Right renal cortex interstitium (tissue), 3 donors: ENCODE measurements at places on chromosomes 2 and 18. TPM values are rescaled to one million over a fixed set of nuclear protein-coding genes. Genes with fewer than 3 reads are reported as not detected.

DNA sequence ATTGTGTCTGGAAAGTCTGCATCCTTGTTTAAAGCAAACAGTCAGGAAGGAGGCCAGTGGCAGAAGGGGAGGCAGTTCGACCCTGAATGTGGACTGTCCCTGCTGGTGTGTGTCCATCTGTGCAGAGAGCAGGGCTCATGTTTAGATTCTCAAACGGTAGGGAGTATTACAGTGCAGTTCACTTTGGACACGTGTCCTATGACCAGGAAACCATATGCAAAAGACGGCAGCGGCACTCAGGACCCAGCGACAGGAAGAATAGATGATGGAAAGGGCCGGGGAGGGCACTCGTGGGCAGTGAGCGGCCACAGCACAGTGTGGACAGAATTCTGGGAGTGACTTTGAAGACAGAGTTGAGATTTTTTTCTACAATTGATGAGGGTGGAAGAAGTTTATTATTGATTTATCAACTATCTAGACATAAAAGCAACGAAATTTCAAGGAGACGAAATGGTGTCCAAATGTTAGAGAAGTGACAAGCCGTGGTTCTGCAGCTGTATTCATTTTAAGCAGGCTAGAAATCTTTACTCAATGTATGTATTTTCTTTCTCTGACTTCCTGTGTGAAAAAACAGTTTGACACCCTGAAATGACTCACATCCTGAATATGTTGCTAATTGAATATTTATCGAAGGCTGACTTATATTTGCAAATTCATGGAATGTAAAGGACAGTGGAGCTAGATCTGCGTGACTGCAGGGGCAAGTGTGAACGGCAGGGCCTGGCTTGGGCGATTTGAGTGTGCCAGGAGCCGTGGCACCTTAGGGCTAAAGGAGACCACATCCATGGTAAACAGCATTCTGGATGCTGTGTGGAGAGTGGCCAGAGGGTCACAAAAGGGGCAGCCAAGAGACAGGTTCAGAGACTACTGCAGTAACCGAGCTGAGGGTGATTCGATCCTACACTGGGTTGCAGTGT is 214.2 kb downstream of the PTGR3 start:
- DNase-seq, result no peak

DNA sequence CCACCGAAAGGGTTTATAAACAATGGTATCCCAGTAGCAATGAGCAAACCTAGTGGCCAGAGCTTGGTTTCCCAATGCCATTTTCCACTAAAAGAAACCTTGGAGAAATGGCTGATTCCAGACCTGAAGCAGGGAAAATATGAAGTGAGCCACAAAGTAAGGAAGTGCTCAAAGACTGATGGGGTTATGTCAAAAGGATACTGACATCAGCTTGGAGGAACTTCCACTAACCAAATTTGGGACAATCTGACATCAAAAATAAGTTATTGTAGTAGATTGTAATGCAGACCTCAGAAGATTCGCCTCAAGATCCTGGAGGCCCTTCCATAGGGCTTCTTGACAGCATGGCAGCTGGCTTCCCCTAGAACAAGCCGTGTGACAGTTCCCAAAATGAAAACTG is 79.4 kb upstream of the SP3 start:
- DNase-seq, result no peak

GRCh38 chr2:136055929-136056688 is 61.8 kb downstream of the CXCR4 start:
- DNase-seq, result no peak

DNA sequence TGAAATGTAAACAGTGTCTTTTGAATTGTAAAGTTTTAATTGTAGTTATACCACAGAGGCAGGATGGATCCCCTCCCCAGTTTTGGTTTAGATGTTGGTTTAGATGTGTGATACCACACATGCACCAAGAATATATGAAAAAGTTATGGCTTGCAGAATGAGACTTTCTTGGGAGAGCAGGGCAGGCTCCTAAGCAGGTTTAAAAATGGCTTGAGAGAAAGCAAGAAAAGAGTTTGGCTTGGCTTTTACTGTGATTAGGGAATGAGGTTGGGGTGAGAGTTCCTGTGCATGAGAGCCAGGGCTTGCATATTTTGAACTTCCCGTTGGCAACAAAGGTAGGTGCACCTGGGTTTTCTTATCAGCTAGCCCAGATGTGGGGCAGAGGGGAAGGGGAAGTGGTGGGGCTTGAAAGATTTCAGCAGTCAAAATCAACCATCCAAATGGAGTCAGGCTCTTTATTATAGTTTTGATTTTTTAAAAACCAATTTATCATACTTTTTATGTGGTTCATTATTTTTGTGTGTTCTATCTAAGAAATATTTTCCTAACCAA is 246.9 kb downstream of the MTX2 start:
- DNase-seq, result no peak

DNA sequence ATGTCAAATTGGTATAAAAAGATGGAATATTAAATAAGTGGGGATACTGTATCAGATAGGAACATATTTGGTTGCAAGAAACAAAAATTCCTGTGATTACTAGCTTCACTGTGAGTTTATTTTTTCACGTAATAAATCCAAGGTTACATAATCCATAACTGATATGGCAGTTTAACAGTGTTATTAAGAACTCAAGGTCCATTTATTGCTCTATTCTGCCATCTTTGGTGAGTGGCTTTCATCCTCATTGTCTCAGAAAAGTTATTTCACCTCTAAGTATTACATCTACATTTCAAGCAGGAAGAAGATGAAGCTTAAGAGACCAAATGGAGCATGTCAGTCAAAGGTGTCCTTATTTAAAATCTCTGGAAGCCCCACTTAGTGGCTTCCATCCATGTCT is 37.2 kb downstream of the YIPF4 start:
- DNase-seq, result no peak

- no peak for DNase-seq
Observed at GRCh38 chr2:204495381-204495780, 49.9 kb upstream of the PARD3B start.

- no peak for DNase-seq
Observed at GRCh38 chr2:70641263-70641784, 87.7 kb upstream of the TGFA start.

DNA sequence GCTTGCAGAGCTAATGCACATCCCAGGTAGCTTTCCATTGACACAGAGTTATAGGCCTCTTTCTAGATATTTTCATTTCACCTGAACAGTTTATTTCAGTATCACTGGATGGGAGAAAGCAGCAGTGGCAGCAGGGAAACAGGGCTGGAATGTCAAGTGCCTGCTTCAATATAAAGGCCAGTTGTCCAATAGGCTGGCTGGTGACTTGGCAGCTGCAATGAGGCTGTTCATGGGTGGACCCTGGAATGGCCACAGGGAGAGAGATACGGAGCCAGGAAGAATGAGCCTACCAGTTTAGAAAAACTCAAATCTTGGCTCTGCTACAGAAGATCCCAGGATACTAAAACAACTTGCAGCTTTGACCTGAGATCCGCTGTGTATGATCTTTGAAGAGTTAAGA is 185.0 kb downstream of the BCL11A start:
- no peak for DNase-seq

DNA sequence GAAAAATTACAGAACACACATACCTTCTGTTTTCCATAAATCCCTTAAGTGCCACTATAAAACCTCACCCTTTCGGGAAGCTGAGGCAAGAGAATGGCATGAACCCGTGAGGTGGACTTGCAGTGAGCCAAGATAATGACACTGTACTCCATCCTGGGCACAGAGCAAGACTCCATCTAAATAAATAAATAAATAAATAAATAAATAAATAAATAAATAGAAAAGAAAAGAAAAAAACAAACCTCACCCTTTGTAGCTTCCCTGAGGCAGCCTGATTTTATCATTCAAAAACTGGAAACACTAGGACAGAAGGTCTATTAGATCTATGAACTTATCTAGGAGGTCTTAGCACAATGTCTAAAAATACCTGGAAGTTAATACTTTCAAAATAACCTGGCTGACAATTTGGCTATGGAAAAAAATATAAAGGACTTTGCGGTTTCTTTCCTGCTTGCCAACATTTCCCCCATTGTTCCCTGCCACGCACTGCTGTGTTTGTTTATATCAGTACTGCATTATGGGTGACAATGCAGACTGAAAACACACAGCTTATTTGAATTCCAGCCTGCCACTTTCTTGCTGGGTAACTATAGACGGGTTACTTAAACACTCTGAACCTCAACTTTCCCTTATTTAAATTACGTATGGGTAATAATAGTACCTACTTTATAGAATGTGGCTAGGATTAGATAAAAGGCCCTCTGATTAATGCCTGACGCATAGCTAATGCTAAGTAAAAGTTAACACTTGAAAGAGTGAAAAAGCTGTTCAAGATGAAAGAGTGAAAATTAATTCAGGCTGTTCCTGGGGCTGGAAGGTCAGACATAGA is 313.0 kb downstream of the RDH14 start:
- DNase-seq, result no peak

- no peak for DNase-seq
Observed at GRCh38 chr2:96214554-96214953, 5.9 kb upstream of the STARD7 start.

GRCh38 chr18:47413327-47413726 is 161.9 kb upstream of the SKOR2 start:
- no peak for DNase-seq

- DNase-seq, result no peak
Observed at GRCh38 chr2:53516650-53517049, 251.0 kb upstream of the CHAC2 start.

- DNase-seq, result no peak
Observed at GRCh38 chr2:175806125-175806490, 196.0 kb downstream of the LNPK start.

DNA sequence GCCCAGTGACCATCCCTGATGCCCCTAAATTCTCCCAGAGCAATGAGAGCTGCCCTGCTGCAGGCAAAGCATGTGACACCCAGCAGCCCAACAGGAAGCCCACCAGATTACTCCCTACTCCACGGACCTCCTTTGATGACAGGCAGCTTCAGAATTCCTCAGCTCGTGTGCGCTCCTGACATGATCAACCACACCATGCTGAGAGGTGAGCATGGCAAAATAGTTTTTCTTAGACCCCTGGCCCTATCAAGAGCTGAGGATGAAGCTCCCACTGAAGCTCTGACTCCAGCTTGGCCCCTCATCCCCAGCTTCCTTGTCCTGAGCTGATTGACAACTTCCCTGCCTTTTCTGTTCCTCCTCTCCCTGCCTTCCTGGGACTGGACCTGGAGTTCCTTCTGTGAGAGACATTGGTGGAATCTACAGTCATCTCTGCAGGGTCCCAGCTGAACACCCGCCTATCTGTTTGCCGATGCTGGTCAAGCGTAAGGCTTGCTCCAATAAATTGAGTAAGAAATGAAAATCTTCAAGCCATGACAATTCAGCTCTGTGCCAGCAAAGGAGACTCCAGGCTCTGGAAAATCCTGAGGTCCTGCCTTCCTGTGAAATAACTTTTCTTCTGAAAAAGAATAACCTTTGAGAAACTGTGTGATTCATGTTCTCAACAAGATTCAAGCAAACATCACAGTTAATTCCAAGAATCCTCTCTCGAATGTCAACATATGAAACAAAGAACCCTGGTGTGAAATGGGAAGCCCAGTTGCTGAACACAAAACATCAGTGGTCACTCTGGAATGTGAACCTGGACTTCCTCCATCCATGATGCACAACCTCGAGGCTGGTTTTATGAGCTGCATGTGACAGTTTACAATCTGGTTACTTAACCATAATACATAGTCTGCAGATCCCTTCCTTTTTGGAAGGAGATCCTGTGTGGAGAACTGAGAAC is 201.1 kb downstream of the SPP2 start:
- DNase-seq, result no peak

- DNase-seq, result no peak
Observed at GRCh38 chr2:207417301-207417718, 112.5 kb upstream of the CREB1 start.

- DNase-seq, result no peak
Observed at GRCh38 chr2:228067309-228067708, 114.2 kb downstream of the SPHKAP start.

- DNase-seq, result no peak
Observed at GRCh38 chr2:125037135-125037653, 1012.1 kb downstream of the CNTNAP5 start.

DNA sequence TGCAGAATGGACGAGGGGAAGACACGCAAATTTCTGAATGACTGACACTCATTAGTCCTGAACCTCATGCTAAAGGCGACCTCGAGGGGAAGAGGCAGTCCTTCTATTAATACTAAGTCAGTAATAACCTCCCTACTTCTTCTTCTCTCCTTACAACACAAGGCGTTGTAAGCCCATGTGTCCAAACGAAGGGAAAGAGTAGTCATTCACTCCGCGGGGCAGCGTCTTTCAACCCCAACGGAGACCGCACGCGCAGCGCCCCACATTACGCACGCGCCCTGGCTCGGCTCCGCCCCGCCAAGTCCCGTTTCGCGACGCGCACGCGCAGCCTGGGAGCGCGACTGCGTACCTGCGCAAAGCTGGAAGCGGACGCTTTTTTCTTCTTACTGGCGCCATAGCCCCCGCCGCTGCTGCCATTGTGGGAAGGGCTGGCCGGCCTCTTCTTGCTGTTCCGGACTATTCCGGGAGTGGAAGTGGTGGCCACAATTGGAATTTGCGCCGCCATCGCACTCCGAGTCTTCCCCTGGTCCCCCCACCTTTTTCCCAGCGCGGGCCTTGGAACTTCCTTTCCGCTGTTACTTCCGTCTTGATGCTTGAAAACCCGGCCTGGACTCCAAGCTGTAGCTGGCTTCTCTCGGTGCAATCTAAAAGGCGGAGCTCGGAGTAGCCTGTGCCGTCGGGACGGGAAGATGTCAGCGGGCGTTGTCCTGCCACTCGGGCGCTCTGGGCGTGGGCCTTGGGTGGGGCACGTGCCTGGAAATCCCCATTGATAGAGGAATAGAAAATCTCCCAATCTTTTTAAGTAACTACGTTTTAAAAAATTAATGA is at the start of gene INO80C:
INO80C (minus strand) TSS at position 591 of the 828 bp plus-strand sequence; CDS start at position 505, 86 bp downstream.
- DNase-seq, result peak; percentile 89

- DNase-seq, result no peak
Observed at GRCh38 chr2:102735416-102736109, 26.3 kb upstream of the TMEM182 start.

GRCh38 chr2:172926785-172927640 is 148.6 kb upstream of the MAP3K20 start:
- DNase-seq, result no peak

GRCh38 chr2:99156891-99157290 is 2.1 kb downstream of the LIPT1 start:
- DNase-seq, result no peak

- DNase-seq, result no peak
Observed at GRCh38 chr2:226994775-226995174, 158.9 kb downstream of the RHBDD1 start.

GRCh38 chr18:40911041-40911440 is 1044.0 kb upstream of the PIK3C3 start:
- no peak for DNase-seq

GRCh38 chr18:62325806-62326645 is 916 bp downstream of the TNFRSF11A start:
- no peak for DNase-seq

VWA3B gene
- polyA plus RNA-seq, result 0.40 TPM

TSPYL6 gene
- polyA plus RNA-seq, result 0.06 TPM

POTEC gene
- polyA plus RNA-seq, result not detected

DSG4 gene
- 0.03 TPM for polyA plus RNA-seq

OLA1 gene
- 177 TPM for polyA plus RNA-seq

TMEM169 gene
- 15.8 TPM for polyA plus RNA-seq

FAP gene
- 12.9 TPM for polyA plus RNA-seq

SF3B6 gene
- polyA plus RNA-seq, result 176 TPM

MGAT4A gene
- polyA plus RNA-seq, result 33.7 TPM
